ENCODE measurements at places on chromosomes 16 and 17.

- DNase-seq, result no peak
Measured at GRCh38 chr17:65231662-65232335, 94.6 kb downstream of the RGS9 start.

- no peak for DNase-seq
Measured at GRCh38 chr16:49821614-49822282, 34.2 kb downstream of the ZNF423 start.

GRCh38 chr16:58476791-58477190, 23.2 kb upstream of the NDRG4 start:
- DNase-seq, result no peak

DNA sequence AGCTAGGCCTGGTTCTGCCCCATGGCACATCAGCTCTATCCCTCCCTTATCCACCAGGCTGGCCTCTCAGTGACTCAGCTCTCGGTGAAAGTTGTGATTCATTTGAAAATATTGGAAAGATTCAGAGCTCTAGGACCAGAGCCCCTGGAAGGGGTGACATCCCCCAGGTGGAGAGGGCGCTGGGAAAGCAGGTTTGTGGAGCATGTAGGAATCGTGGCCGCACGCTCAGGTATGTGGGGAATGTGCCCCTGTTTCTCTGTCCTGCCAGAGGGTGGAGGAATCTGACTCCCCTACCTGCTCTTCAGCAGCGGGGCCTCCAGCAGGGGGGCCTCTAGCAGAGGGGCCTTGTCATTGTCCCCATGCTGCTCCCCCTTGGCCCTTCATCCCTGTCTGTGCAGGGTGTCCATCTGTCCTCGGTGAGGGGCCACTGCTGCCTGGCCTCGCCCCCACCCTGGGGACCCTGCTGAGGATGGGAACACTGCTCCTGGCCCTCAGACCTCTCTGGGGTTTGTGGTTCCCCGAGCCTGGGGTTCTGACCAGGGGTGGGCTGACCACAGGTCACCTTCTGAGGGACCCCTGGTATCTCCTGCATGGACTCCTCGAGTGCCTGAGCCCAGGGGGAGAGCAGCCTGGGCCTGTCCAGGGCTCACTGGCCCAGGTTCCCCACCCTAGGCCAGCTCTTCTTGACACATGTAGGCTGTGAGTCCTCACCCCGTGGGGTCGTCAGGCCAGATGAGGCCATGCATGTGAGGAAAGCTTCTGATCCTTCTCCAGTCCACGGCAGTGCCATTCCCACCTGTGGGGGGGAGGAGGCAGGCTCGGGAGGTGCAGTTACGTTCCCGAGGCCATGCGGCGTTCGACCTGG, 47.5 kb downstream of the NT5M start:
- no peak for DNase-seq

- DNase-seq, result no peak
Measured at GRCh38 chr16:50428116-50428515, 59.3 kb upstream of the BRD7 start.

DNA sequence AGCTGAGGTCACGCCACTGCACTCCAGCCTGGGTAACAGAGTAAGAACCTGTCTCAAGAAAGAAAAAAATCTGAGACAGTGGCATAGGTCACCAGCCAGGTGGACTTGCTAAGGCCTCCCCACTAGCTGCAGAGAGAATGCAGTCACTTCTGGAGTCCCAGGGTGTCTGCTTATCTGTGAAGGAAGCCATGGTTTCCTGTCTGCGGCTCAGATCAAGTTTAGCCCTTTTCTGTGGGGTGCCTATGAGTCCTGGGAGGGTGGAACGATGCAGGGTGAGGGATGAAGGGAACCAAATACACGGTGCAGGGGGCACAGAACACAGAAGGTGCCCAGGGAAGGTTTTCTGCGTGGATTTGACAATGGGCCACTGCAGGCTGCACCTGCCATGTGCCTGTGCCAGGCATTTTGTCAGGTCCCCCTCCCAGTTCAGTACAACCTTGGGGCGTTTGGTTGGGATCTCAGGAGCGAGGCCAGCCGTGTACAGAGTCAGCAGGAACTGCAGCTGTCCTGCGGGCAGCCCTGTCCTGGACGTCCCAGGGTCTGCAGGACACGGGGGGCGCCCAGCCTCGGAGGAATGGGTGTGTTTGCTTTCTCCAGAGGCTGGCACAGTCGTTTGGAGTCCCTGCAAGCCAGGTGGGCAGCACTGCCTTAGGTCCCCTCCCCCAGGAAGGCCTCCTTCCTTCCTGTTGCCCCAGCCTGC, 41.8 kb downstream of the RAB11FIP4 start:
- DNase-seq, result no peak

GRCh38 chr17:27491713-27492190, 35.5 kb downstream of the KSR1 start:
- no peak for DNase-seq

DNA sequence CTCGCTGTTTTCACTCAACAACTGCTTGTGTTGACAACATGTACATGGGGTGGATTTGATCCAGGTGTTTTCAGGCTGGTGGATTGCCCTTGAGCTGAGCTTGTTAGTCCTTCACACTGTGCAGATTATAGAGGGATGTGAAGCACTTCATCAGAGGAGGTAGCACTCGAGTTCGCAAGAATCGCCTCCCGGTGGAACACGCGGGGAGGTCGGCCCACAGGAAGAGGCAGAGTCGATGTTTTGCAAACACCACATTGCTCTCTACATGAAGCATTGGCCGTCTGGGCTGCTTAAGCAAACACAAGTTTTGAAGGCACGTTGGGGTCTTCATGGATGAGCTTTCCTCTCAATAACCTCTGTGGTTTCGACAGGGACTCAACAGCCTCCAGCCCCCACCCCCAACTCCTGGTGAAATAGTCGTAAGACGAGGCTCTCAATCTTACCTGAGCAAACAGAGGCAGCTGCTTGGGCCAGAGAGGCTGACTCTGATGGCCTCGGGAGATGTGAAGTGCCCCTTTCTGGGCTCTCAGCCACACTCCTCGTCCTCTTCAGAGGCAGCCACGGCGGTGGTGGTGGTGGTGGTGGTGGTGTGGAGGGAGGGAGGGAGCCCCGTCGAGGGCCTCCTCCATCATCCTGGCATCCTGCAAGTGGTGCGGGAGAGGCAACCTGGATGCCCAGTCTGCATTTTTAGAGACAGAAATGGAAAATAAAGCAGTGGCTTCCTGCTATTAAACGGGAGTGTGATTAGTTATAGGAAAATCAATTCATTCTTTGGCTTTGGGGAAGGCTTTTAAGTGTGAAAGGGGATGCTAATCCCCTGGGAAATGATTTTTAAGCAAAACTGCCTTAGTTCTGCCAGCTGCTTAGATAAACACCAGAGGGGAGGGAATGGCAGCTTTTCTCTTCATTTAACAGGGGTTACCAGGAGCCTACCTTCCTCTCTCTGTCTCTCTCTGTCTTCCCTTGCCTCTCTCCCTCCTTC, 552.5 kb upstream of the EEF2KMT start:
- DNase-seq, result no peak

GRCh38 chr16:35734728-35735402, 2275.5 kb downstream of the TP53TG3F start:
- no peak for DNase-seq

- peak; percentile 77 for DNase-seq
Measured at GRCh38 chr17:18257982-18258355, 569 bp downstream of the FLII start.

- DNase-seq, result peak; percentile 31
Measured at GRCh38 chr17:38870259-38871165, 654 bp downstream of the LASP1 start.

- no peak for DNase-seq
Measured at GRCh38 chr17:8537734-8538133, 92.8 kb downstream of the MYH10 start.

- DNase-seq, result no peak
Measured at GRCh38 chr17:48549914-48550501, 5.1 kb upstream of the HOXB2 start.

GRCh38 chr17:49076573-49077384, 55.8 kb upstream of the B4GALNT2 start:
- no peak for DNase-seq

- no peak for DNase-seq
Measured at GRCh38 chr17:77303620-77304019, 162.9 kb downstream of the SEC14L1 start.

GRCh38 chr17:77318491-77319210, 177.9 kb downstream of the SEC14L1 start:
- DNase-seq, result no peak

- peak; percentile 55 for DNase-seq
Measured at GRCh38 chr16:30740364-30741251, 7.6 kb upstream of the PHKG2 start.

- DNase-seq, result no peak
Measured at GRCh38 chr16:68767581-68767980, 30.5 kb downstream of the CDH1 start.

- DNase-seq, result no peak
Measured at GRCh38 chr17:45437465-45438283, 5.0 kb upstream of the ARHGAP27 start.

- no peak for DNase-seq
Measured at GRCh38 chr16:2095315-2095853, 40.3 kb downstream of the PKD1 start.

GRCh38 chr16:77866752-77867151, 78.4 kb downstream of the VAT1L start:
- no peak for DNase-seq

- DNase-seq, result no peak
Measured at GRCh38 chr17:71032746-71033273, 863.5 kb downstream of the KCNJ2 start.

- DNase-seq, result no peak
Measured at GRCh38 chr16:66656547-66656946, 40.0 kb downstream of the CMTM4 start.

DNA sequence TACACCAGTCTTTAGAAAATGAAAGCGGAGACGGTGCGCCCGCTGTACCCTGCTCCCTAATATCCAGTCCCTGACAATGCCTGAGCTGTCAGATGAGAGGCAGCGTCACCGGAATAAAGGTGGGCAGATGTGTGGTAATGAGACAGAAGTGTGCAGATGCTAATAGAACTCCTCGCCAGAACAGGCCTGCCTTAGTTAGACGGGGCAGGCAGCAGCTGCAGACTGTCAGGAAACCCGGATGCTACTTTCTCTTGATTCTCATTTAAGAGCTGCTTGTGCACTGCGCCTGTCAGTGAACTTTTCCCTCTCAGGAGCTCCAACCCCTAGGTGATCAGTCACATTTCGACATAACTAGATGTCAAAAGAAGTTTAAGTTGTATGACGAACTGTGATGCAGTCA, 221.8 kb upstream of the IRX3 start:
- no peak for DNase-seq

DNA sequence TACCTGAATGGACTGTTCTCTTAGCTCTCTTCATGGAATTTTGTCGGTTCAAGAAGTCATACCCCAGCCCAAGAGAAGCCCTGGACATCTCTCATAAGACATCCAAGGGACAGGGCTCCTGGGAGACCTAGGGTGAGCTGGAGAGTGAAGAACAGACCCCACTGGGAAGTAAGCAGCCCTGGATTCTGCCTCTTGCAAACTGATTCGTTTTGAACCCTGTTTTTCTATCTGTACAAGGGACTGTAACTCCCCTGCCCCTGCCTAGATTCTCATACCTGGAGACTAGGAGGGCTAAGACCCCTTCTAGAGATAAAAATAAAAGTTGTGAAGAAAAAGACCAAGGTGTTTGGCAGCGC, 449 bp downstream of the CCL3L1 start:
- DNase-seq, result no peak

DNA sequence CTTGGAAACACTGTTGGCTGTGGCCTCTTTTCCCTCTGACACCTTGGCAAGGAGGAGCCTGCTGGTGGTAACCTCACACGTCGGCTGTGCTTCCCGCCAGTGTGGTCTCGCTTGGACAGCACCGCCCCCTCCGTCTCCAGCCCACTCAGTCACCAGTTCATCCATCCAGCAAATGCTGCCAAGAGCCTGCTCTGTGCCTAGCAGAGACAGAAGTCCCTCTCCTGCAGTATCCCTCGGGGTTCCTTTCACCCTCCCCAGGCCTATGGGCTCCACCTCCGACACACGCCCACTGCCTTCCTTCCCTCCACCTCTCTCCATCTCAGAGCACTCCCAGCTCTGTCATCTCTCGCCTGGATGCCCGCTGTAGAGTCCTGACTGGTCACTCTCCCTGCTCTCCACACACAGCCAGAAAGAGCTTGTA, 12.3 kb downstream of the CACNG4 start:
- DNase-seq, result no peak

- no peak for DNase-seq
Measured at GRCh38 chr17:72616447-72616846, 476.0 kb downstream of the SLC39A11 start.

- no peak for DNase-seq
Measured at GRCh38 chr17:53749178-53749577, 73.5 kb upstream of the KIF2B start.

DNA sequence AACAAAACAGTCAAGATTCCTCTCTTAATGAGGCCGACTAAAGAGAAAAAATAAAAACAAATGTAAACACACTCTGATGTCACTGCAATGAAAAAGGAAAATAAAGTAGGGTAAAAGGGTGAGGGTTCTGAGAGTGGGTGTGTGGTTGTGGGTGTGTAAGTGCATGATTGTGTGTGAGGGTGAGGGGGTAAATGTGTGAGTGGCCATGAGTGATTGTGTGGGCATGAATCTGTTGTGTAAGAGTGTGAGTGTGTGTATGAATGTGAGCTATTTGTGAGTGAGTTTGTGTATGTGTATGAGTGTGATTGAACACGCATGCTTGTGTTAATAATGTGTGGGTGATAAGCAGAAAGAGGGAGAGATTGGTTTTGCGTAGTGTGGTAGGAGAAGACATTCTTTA, 132.8 kb downstream of the CDH11 start:
- DNase-seq, result no peak

DNA sequence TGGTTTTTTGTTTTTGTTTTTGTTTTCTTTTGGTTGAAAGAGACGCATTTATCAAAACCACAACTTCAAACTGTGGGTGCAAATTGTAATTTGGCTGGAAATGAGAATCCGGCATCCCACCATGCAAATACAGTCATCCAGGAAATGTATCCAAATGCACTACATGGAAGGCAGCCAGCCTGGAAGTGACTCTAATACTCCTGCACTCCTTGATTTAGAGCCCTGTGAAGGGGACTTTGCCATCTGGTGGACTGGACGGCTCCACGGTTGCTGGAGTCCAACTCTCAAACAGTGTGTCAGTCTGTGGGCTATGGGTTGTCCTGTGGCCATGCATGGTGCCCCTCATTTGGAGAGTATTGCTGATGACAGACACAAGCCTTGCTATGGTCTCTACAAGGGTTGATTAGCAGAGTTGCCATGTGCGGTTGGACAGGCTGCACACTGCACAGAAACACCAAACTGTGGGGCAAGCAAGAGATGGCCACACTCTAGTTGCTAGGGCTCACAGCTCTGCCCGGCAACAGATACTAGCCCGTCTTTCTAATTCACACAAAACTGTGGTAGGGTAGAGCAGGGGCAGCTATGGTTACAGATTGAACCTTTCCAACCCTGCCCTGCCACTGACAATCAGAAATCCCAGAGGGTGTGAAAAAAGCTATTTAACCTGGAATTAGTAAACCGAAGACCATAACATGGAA, 62.4 kb downstream of the VAT1L start:
- DNase-seq, result no peak
